ENCODE measurements at places on chromosomes 7 and 10.

DNA sequence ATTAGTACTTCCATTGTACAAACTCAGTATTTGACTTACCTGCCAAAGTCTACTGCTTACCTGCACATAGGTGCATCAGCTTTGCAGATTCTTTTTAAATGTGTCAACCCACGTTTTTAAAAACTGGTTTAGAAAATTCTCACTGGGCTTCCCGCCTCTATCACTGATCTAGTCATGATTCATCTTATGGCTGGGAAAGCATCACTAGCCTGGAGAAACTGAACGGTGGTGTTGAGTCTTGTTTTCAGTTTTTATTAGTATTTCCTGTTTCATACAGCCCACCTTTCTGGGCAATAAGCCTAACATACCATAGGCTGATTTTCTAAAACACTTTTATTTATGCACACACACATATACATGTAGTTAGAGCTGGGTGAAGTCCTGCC is 19.7 kb downstream of the DOCK1 start:
- no peak for DNase-seq

DNA sequence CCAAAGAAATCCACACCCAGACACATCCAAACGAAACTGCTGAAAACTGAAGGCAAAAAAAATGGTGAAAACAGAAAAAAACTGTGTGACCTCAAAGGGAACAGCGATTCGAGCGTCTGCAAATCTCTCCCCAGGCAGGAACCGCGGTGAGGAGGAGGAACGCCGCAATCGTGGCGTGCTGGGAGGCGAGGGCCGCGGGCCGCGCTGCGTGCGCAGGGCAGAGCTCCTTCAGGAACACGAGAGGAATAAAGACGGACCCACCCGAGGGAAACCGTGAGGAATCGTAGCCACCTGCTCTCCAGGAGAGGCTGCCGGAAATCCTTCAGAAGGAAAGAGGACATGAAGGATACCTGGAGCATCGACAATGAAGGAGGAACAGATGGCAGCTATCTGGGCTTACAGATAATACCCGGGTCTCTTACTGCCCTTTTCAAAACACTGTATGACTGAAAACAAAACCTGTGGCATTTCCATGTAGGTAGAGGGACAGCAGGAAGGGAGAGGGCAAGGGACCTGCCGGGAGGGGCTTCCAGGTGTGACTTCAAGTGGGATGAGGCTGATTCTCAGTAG is 266.0 kb downstream of the MAD1L1 start:
- DNase-seq, result peak; percentile 66

DNA sequence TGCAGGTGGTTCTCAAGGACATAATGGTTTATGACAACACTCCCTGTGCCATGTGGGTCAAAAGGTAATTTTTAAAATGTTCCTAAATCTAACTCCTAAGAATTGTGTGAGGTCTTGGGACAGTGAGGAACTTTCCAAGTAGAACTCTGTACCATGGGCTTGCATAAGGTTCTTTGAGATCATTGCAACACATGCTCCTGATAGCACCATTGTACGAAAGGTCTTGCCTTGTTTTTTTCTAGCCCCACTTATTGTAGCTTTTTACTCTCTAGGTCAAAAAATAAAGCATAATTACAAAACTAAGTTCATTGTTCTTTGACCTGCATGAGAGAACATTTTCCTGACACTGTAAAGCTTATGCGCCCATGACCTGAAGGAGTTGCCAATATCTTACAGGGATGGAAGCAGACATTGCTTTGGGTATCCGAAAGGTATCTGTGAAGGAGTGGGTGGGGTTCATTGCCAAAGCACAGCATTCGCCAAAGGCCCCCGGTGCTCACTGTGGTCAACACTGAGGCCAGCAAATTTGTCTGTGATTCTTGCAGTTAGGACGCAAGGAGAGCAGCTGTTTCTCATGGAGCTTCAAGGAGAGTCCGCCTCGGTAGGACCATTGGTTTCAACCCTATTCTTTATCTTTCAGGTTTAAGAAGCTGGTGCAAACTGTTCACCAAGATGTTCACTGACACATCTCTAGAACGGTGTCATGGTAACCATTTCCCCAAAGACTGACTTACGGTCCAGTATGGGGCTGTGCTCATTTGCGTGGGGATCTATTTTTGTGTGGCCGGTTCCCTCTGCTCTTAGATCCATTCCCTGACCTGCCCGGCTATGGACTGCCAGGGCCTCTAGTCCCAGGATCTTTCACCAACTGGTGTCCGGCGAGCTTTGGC is 7.6 kb upstream of the PRKAG2 start:
- no peak for DNase-seq

- no peak for DNase-seq
Observed at GRCh38 chr7:35691827-35692307, 3.1 kb downstream of the HERPUD2 start.

DNA sequence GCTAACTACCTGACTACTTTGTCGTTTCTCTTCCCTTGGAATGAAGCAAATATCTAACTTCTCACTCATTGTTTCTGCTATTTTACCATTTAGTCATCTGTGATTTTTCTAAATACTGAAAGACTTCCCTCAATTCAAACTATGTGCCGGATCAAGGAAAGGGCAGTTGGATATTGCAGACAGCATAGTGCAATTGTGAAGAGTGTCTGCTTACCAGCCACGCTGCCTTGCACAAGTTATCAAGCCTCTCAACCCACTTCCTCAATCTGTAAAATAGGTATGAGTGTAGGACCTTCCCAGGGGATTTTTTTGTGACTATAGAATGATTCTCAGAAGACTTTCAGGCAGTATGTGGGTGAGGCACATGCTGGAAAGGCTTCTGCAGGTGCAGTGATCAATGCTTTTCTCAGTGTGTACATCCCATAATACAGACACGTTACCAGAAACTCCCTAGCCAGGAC is 54.3 kb downstream of the EGFR start:
- DNase-seq, result no peak

- DNase-seq, result no peak
Observed at GRCh38 chr7:11517853-11518252, 314.1 kb downstream of the THSD7A start.

DNA sequence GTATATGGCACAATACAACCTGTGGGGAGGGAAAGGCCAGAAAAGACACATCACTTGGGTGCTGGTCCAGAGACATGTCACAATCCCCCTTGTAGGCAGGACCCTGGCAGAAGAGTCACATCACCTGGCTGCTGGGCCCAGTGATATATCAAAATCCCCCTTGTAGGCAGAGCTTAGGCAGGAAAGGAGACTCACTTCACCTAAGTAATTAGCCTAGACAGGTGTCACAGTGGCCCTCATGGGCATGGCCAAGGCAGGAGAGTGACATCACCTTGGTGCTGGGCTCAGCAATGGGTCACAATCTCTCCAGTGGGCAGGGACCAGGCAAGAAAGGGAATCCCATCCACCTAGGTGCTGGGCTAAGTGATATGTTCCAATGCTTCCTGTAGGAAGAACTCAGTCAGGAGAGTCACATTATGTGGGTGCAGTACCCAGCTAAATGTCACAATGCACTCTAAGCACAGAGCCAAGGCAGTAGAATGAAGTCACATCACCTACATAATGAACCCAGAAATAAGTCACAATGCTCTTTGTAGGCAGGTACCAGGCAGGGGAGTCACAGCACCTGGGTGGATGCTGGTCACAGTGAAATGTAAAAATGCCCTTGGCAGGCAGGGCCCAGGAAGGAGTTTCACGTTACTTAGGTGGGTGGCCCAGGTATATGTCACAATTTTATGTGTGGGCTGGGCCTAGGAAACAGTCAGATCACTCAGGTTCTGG is 18.9 kb upstream of the ZNF736 start:
- DNase-seq, result no peak

DNA sequence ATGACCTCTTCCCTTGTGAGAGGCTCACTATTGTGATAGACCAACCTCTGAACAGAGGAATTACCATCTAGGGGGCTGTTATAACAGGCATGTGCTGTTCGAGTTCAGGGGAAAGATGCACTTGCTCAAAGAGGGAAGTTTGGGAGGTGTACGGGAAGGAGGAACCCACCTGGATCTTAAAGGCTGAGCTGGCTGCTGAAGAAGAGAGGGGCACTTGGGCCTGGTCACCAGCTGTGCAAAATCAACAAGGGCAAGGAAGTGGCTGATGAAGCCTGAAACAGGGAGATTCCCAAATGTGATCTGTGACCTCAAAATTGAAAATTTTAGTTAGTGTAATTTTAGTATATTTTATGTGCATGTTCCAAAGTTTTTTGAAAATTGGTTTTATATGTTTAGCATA is 407.2 kb downstream of the AUTS2 start:
- DNase-seq, result no peak

DNA sequence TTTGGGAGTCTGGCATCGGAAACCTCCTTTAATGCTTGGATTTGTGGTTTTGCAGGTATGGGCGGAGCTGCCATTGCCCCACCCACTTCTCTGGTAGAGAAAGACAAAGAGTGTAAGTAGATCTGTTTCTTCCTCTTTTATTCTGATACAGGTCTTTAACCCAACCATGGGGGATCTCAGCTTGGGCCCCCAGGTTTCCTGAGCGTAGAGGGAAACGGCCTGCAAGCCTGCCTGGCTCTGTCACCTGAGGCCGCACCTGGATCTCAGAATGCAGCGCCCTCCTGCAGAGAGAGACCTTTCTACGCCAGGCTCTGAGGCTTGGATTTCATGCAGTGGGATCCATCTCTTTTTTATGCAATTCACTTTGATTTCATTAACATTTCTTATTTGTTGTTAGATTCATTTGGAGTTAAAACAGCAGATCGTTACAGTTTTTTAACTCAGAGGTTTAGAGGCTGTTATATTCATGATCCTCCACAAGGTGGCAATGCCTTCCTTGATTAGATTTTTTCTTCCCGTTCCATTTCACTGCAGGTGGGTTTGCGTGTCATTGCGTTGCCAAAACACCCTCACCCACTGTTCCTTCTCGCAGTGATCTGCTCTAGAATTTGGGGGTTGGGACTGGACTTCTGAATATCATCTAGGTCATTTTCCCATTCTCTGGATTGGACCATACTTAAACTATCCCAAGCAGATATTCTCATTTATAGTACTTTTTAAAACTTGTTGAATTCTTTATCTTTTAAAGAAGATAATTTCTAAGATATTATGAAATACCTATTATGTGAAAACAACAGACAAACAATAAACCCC is 20.0 kb downstream of the RBM17 start:
- no peak for DNase-seq

GRCh38 chr10:49332333-49332732 is 33.4 kb downstream of the C10orf71 start:
- no peak for DNase-seq

- DNase-seq, result no peak
Observed at GRCh38 chr10:86703176-86703575, 34.9 kb downstream of the LDB3 start.

DNA sequence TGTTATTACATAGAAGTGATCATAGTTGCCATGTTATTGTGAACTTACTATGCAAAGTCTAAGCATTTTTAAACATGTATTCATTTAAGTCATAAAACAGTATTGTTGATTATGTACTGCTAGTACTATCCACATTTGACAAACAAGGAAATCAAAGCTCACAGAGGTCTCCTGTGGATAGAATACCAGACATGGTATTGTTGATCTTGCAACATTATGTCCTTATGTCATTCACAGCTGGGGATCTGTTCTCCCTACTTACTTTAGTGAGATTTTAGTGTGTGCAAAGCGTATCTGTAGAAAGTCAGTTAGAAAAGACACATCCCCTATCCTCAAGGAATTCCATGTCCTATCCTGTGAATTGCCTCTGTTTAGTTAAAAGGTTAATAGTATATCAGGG is 106.1 kb downstream of the SND1 start:
- no peak for DNase-seq

DNA sequence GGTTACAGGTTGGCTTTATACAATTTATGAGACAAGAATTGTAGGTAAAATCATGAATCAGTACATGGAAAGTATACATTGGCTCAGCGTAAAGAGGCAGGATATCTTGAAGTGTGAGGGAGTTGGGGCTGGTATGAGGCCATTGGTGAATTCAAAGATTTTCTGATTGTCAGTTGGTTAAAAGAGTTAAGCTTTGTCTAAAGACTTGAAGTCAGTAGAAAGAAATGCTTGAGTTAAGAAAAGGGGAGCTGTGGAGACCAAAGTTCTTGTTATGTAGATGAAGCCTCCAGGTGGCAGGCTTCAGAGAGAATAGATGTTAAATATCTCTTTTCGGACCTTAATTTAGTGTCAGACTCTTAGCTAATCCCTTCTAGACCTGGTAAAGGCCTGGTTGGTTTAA is 341.0 kb downstream of the GALNT17 start:
- DNase-seq, result no peak

DNA sequence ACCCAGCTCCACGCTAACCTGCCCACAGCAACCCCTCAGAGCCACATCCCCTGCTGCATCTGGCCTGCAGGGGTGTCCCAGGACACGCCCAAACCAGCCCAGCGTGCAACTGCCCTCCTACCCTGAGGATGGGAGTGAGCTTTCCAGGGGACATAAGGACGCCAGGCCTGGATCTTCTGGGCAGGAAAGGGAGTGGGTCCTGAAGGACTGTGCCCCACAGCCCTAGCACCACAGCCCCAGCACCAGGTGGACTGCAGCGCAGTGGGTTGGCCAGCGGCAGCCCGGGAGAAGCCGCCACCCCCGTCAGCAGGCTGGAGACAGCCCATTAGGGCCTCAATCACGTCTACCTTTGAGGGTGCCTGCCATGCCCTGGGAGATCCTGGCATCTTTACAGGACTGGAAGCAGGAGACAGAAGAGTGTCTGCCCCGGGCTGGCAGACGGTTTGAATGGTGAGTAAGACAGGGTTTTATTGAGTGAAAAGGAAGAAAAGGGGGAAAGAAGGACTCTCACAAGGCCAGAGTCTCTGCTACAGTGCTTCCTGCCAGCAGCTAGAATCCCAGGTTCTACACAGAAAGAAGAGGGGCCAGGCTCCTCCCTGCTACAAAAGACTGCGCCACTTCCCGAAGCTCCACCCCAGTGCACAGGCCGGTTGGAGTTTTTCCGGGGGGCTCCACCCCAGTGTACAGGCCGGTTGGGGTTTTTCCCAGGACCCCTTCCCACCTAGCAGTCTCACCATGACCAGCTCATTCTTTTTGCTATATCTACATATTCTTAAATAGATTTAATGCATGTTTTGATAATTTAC is 69.8 kb upstream of the KCTD7 start:
- DNase-seq, result no peak

DNA sequence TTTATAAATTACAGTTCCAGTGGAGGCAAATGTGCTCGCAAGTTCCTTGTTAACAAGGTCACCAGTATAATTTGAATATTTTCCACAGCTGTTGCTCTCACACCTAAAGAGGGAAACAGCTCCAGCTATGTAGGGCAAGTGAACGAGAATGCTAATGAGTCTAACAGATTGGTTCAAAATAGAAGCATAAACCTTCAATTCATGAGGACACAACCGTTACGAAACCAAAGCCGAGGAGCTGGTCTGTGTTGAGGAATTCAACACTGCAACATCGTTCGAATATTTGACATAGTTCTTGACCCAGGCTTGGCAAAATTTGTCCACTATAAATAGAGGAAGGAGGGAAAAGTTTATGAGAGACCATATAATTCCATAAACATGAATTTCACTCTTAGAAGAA is 161.3 kb downstream of the KLF6 start:
- no peak for DNase-seq

GRCh38 chr10:110010486-110011378 is 2.9 kb downstream of the ADD3 start:
- no peak for DNase-seq

- DNase-seq, result no peak
Observed at GRCh38 chr7:158910254-158911053, 54.1 kb downstream of the DYNC2I1 start.

Measured in SHP77 treated with DMSO at 0.1 percent for 48 hours (cell line).